ENCODE measurements at places on chromosomes 2 and 18.

DNA sequence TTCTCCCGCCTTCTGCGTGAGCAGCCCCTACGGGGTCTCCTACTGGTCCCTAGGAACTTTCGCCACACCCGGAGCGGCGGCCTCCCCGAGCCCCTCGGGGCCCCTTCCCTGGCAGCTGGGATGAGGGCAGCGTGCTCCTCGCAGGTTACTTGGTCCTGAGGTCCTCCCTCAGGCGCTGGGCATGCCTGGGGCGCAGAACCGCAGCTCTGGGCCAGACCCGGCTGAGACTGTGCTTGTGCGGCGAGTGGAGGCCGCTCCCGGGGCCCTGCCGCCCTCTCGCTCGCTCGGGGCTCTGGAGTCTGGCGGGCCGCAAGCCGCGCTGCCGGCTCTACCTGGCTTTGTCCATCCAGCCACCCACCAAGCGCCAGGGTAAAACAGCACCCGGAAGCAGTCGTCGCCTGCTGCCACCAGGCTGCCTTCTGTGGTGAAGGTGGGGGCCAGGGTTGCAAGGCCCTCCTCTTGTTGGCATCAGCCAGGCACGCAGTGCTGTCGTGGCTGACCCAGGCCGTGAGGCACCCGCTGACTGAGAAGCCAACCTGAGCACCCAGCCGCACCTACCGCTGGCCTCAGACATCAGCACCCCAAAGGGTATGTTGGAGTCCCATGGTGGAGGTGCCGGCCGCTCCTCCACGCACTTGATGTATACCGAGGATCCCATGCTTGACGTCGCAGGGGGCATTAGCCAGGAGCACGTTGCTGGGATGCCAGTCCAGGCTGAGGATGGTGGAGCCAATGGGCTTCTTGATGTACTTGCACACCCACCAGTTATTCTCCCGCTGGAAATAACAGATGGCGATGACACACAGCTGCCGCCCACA is 46.1 kb upstream of the PTH2R start:
- DNase-seq, result no peak

DNA sequence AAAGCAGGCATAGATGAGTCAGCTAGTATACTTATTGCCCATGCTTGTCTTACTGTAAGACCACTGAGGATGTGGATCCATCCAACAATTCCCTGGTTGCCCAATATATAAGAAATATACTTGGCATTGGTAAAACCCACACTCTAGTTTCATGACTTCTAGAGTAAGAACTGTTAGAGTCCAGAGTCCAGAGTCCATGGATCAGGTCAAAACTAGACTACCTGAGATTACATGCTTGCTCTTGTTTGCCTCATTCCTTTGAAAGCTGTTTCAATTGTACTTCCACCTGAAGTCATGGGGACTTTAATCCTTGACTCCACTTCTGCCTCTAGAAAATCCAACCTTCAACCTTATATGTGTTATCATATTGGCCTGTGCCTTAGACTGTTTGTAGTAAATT is 707.6 kb upstream of the FAM98A start:
- DNase-seq, result no peak

DNA sequence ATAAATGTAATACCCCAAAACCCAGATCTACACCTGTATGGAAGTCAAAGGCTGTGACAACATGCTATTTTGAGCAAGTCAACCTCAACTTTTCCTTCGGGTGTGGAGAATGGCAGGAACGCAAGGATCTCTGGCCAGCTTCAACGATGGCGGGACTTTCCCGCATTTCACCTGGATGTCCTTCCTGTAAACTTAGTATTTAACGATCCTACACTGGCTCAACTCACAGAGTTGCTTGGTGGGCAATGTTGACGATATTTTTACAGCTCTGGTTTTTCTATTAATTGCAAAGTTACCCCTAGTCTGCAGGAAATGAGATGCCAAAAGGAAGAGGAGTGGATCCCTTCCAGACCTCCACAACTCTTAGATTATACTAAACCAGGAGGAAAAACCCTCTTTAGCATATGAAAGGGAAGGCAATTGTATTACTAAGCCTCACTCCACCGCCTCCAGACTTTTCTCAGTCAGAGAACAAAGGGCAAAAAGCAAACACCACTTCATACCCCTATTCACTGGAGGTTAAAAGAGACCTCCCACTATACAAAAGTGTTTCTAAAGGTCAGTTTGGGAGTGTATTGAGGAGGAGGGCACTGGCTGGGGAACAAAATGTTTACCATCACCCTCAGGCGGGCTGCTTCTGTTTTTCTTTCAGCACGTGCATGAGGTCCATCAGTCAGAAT is 56.5 kb upstream of the ACVR1 start:
- DNase-seq, result no peak

- no peak for DNase-seq
Measured at GRCh38 chr2:23446916-23447315, 61.9 kb downstream of the KLHL29 start.

DNA sequence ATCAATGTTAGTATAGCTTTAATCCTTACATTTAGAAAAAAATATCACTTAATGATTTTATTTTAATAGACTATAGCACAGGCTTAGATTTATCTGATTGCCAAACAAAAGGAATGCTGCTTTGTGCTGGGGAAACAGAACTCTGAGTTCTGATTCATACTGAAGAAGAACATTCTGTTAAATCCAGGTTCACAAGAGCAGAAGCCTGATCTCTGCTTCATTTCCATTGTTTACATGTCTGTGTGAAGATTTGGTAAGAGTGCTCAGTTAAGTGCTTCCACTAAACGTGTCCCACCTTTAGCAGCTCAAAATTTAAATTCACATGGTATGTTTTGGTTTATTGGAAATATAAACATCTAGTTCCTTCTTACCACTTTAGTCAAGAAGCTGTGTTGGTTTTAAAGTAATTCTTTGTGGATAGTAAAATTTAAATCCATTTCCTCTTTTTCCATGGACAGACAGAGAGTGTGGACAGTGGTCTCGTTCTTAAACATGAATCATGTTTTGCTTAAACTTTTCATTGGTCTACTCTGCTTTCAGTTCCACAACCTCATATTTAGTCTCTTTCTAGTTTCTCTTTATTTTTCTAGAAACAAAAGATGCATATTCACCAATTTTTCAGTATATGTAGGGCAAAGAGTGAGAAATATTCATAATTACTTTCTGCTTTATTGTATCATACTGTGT is 59.1 kb downstream of the NYAP2 start:
- DNase-seq, result no peak

DNA sequence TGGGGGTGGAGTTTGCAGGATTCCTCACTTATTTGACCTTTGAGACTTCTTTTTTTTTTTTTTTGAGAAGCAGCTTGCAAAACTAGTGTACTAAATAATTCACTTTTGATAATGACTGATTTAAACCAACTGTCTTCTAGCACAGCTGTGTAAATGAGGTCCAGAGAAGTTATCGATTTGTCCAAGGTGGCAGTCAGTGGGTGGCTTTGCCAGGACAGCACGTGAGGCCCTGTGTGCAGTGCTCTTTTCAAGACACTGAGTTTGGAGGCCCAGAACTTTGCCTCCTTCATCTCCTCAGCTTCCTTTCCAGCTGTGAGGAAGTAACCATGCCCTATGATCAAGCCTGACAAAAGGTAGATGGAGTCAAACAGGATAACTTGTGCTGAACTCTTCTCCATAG is 92.9 kb upstream of the LCLAT1 start:
- DNase-seq, result no peak

GRCh38 chr2:136874258-136874657 is 108.9 kb downstream of the THSD7B start:
- DNase-seq, result no peak

DNA sequence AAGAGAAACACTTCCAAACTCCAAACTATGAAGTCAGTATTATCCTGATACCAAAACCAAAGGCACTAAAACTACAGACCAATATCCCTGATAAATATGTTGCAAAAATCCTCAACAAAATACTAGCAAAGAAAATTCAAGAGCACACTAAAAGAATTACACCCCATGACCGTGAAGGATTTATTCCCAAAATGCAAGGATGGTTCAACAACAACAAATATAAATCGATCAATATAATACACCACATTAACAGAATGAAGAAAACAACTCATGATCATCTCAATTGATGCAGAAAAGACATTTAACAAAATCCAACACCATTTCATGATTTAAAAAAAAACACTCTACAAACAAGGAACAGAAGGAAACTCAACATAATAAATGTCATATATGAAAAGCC is 50.5 kb downstream of the IWS1 start:
- no peak for DNase-seq

- DNase-seq, result no peak
Measured at GRCh38 chr18:21363348-21363747, 121.3 kb downstream of the GREB1L start.

GRCh38 chr18:32469691-32470459 is 807 bp downstream of the GAREM1 start:
- DNase-seq, result no peak

DNA sequence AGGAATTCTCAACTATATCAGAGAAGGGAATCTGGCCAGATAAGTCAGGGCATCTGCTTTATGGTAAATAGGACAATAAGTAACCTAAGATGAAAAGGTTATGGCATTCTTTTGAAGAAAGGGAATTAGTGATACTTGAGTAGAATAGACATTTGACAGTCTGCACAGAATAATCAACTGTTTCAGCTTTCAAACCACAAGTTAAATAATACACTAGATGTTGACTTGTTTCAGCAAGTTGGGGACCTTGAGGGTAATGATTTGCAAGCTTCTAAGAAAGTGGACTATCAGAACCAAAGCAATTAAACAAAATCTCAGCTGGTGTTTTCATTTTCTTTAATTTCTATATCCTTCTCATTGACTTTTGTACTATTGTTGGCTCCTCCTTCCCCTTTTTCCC is 54.5 kb downstream of the SLC39A10 start:
- no peak for DNase-seq

- DNase-seq, result no peak
Measured at GRCh38 chr18:58526425-58527284, 102.2 kb downstream of the ALPK2 start.

- no peak for DNase-seq
Measured at GRCh38 chr2:208015475-208015874, 9.9 kb downstream of the PLEKHM3 start.

GRCh38 chr2:39377226-39377939 is 59.7 kb downstream of the MAP4K3 start:
- no peak for DNase-seq

DNA sequence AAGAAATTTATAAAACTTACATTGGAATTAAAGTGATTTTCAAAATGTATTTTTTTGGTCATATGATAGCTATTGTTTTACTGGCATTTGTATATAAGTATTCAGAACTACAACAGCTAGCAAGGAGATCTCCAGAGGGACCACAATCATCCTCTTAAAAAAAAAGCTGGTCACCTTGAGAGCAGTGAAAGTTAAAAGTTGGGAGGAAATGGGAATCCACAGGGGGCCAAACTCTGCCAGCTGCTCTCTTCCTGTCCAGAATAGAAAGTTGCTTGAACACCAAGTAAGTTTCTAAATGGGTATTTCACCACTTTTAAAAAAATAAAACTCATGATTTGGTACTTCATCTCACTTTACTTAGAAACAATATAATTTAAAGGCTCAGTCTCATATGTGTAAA is 1025.1 kb downstream of the LRP1B start:
- DNase-seq, result no peak

DNA sequence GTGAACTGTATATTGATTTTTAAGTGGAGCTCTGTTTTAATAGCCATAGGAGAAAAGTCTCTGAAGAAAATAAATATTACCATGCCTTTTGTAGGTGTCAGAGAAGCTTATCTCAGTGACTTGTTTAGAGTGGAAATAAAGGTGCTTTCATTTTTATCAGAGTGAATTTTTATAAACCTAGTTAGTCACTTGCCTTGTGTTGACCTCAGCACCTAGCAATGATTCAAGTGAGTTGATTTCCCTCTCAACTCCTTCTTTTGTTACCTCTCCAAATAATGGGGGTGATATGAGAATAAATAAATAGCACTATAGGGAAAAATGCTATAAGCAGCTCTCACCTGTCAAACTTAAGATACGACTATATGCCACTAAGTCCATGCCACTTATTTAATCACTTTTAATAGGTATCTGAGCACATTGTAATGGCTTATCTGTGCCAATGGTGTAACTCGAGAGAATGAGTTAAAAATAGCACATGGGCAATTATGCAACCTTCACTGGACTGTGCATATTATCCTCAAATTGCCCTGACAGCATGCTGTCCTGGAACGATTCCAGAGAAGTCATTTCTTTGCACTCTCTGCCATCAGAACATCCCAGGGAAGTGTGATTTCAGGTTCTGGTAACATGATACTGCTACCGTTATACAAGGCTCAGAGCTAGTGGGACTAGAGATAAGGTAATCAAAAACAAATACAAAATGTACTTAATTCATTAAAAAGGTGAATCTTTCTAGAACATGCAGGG is 290.8 kb downstream of the CCDC85A start:
- DNase-seq, result peak; percentile 23

DNA sequence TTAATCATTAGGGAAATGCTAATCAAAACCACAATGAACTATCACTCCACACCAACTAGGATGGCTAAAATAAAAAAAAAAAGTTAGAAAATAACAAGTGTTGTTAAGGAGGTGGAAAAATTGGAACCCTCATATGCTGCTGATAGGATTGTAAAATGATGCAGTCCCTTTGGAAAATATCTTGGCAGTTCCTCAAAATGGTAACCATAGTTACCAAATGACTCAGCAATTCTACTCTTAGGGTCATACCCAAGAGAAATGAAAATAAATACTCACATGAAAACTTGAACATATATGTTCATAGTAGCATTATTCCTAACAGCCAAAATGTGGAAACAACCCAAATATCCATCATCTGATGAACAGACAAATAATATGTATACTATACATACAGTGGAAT is 15.7 kb upstream of the ACVR2A start:
- no peak for DNase-seq

- no peak for DNase-seq
Measured at GRCh38 chr18:76634564-76634963, 139.5 kb upstream of the ZNF516 start.

- no peak for DNase-seq
Measured at GRCh38 chr2:233350708-233351107, 3.6 kb upstream of the DGKD start.

- no peak for DNase-seq
Measured at GRCh38 chr2:231597014-231597611, 4.4 kb downstream of the TEX44 start.

- no peak for DNase-seq
Measured at GRCh38 chr2:111030260-111030891, 90.3 kb upstream of the BCL2L11 start.

GRCh38 chr2:29789911-29790485 is 131.4 kb downstream of the ALK start:
- DNase-seq, result no peak
